ENCODE measurements at places on chromosomes 13 and 19.

GRCh38 chr13:51639171-51639570 lies 54.9 kb downstream of the WDFY2 start:
- DNase-seq: no peak

GRCh38 chr13:43319617-43320444 lies 296.4 kb downstream of the DNAJC15 start:
- no peak for DNase-seq

- no peak for DNase-seq
Observed at GRCh38 chr19:14395710-14396336, 14.6 kb downstream of the ADGRE5 start.

GRCh38 chr19:40718774-40719391 lies 2.0 kb downstream of the ITPKC start:
- no peak for DNase-seq

DNA sequence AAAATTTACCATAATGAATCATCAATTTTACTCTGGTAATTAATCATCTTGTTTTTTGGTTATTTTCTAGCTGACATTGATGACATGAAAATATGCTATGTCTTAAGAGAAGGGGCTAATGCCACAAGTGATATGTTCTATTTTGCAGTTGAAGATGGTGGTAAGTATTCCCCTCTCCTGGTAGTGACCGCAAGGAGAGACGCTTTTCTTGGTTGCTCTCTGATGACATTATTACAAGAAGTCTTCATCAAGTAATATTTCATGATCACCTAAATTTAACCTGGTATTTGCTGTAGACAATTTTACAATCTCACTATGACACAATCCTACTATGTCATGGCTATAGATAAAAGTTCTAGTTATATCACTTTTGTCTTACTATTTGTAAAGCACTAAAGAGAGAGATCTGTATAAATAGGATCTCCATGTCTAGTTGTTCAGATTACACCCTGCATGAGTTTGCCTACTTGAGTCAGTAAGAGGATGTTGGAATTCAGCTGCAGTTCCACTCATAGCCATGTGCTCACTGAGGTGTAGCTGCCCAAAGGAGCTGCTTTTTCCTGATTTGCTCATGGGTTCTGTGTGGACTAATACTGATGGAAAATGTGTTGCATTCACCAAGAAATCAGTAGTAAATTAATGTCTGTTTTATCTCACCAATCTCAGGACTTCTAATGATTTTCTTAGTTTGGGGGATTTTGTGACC lies 10.9 kb downstream of the FREM2 start:
- DNase-seq: no peak

DNA sequence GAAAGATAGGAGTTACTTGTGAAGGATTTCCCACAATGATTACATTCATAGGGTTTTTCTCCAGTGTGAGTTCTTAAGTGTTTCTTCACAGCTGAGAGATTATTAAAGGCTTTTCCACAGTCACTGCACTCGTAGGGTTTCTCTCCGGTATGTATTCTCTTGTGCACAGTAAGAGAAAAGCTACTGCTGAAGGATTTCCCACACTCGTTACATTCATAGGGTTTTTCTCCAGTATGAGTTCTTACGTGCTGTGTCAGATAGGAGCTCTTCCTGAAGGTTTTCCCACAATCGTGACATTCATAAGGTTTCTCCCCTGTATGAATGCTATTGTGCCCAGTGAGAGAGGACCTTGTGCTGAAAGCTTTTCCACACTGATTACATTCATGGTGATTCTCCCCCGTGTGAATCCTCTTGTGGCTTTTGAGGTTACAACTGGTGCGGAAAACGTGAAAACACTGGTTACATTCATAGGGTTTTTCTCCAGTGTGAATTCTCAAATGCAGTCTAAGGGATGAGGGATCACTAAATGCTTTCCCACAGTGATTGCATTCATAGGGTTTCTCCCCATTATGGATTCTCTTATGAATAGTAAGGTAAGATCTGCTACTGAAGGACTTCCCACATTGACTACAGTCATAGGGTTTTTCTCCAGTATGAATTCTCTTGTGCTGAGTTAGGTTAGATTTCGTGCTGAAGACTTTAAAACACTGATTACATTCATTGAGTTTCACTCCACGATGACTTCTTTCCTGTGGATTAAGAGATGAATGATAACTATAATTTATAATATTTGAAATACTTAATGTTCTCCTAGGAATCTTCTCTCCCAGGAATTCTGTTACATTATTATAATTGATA lies 20.6 kb downstream of the ZNF558 start:
- DNase-seq: no peak

DNA sequence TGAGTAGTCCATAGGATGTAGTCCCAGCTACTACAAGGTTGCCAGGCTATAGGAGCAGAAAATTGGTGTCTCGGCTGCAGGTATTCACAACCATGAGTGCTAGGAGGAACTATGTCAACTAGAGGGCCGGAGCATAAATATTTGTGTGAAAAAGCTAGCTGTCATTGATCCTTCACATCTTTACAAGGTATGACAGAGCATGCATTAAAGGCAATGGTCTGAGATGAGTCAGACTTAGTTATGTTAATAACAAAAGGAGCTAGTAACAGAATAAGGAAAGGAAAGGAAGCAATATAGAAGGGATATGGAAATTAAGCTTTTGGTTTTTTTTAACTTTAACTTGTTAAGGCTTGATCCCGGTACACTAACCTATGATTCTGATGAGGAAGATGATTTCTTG lies 40.9 kb upstream of the PSG9 start:
- no peak for DNase-seq

GRCh38 chr19:6473647-6474046 lies 7.9 kb downstream of the DENND1C start:
- DNase-seq: no peak

DNA sequence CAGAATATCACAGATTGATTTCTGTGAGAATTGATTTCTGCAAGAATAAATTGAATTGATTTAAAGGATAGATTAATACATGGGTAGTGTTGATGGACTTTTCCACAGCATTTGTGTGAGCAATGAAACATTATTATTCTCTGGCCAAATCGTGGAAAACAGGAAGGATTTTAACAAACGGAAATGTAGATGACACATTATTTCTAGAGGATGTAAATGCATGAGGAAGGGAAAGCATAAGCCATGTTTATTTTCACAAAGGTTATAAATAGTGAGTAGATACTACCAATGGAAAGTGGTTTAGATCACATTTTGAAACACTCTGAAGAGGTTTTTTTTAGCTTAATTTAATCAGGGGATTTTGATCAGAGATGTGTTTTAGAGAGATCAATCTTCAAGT lies 1534.6 kb upstream of the MIR17HG start:
- DNase-seq: no peak

DNA sequence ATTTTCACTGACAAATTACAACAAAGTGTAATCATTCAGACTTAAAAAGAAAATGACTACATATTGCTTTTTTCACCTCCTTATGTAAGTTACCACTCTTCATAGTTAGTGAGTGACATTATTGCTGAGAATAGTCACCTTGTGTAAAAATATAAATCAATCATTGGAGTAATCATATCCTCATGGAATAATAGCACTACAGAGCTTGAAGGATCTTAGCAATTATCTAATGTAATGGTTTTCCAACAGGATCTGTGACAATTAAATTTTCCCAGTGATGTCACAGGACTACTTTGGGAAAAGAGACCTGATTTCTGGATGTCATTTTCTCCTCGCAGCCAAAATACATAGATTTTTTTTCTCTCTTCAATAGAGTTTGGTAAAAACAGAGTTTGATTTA lies 833.0 kb upstream of the PCDH9 start:
- no peak for DNase-seq

DNA sequence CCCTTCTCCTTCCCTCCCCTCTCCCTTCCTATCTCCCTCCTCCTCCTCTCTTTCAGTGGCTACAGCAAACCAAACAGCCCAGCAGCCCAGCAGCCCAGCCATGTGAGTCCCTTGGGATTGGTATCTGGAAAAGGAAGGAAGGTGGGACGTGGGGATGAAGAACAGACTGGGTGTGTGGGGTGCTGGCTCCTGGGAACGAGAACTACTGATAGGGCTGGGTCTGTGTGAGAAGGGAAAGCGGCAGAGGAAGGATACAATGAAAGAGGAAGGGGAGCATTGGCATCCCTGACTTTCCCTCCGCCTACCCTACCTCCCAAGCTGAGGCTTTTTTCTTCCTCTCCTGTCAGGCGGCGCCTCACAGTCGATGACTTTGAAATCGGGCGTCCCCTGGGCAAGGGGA lies 863 bp downstream of the AURKC start:
- DNase-seq: no peak

DNA sequence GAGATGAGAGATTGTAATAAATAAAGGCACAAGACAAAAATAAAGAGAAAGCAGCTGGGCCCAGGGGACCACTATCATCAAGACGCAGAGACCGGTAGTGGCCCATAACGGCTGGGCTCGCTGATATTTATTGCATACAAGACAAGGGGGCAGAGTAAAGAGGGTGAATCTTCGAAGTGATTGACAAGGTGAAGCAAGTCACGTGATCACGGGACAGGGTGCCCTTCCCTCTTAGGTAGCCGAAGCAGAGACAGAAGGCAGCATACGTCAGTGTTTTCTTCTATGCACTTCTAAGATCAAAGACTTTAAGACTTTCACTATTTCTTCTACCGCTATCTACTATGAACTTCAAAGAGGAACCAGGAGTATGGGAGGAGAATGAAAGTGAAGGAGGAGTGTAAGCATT lies 4.6 kb upstream of the PRKCG start:
- no peak for DNase-seq

- peak; percentile 69 for DNase-seq
Observed at GRCh38 chr19:5719274-5719960, 529 bp downstream of the LONP1 start.

DNA sequence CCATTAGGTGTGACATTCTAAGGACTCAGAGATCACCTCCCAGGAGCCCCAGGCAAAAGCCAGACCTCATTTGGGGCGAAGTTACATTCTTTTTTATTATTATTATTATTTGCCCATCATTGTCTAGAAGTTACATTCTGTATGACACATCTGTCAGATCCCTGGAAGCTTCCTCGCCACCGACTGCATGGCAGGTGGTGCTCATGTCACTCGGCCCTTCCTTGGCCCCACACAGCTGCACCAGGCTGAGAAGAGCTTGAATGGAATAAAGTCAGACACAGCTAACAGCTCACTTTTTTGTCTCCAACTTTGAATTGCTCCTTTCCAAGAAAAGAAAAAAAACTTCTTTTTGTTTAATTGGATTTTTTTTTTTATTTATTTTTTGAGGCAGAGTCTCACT lies 41.4 kb upstream of the LDLR start:
- DNase-seq: no peak

DNA sequence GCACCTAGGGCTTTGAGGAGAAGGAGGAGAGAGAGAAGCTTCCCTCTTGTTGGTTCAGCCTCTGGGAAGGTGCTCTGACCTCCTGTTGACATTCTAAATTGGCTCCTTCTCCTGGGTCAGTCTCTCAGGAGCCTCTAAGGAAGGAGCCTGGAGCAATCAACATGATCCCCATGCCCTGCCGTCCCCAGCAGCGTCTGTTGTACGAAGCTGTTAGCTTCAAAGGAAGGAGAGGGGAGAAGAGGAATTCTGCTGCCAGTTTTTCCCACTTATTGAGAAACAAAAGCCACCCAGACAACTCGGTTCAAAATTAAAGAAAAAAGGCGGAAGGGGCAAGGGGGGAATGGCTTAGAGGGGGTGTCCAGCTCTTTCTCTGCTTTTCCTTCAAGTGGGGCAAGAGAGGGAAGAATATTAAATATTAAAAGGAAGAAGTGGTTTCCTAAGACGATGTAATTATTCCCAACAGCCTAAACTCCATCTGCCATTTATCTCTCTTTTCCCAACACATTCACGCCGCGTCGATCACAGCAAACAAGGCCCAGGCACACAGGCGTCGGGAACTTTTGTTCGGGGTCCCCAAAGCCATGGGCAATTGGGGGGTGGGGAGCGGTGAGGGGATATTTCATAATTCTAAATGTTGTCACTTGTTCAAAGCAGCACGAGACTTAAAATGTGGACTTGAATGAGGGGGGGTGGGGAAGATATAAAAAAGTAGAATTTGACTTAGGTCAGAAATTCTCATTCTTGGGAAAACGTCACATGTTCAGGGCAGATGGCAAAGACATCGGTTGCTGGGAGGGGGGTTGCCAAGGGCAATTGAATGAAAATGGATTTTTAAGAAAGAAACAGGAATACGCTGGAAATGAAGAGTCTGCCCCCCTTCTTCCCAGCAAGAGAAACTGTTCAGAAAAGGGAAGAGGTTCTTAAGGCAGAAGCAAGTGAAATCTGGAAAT lies 116.8 kb upstream of the CACNA1A start:
- DNase-seq: no peak

GRCh38 chr19:1790054-1790792 lies 21.9 kb downstream of the ATP8B3 start:
- no peak for DNase-seq
